Activated CD8-positive, alpha-beta memory T cell treated with anti-CD3 and anti-CD28 coated beads for 4 hours (primary cell): ENCODE measurements at places on chromosomes 12 and 14.

DNA sequence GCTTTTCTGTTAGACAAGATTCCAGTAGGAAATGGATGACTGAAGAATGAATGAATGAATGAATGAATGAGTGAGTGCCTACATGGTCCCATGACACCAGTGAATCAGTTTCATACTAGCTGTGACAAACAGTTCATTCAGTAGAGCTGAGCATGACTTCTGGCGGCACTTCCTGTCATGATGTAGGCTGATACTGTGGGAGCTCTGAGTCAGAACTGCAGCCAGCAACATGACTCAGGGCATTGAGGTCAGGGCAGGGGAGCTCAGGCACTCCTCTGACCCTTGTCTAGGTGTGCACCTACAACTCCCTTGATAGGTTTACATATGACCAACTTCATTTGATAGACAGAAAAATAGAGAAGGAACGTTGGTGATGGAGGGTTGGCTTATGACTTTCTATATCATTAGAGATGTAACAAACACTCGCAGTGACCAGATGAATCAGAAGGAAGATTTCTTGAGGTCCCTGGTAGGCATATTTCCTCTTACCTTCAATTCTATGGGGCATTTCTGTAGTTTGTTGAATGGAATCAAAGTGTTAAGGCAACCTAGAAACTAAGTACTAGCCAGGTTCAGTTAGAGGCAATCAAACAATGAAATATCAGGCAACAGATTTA lies 139.3 kb upstream of the ARHGAP5 start:
- peak; percentile 5 for DNase-seq

DNA sequence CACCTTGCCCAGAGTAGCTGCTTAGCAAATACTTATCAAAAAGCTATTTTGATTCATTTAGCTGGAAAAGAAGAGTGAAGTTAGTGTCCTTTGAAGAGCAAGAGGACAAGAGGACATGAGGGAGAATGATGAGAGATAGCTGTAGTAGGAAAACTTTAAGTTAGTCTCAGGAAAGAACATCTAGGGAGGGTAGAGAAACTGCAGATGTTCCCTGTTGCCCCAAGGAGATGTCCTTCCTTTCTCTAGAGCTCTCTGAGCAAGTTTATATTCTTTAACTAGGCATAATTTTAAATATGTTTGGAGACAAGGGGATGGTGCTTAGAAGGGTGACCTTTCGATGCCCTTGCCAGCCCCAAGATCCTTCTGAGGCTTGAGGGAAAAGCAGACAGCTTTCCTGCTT lies 529.1 kb upstream of the TBX3 start:
- DNase-seq, result no peak

GRCh38 chr14:103496776-103497175 lies 25.9 kb downstream of the CKB start:
- no peak for DNase-seq

- no peak for DNase-seq
Measured at GRCh38 chr12:85616201-85616600, 220.0 kb downstream of the RASSF9 start.

GRCh38 chr14:31243860-31244259 lies 36.3 kb upstream of the HECTD1 start:
- no peak for DNase-seq

DNA sequence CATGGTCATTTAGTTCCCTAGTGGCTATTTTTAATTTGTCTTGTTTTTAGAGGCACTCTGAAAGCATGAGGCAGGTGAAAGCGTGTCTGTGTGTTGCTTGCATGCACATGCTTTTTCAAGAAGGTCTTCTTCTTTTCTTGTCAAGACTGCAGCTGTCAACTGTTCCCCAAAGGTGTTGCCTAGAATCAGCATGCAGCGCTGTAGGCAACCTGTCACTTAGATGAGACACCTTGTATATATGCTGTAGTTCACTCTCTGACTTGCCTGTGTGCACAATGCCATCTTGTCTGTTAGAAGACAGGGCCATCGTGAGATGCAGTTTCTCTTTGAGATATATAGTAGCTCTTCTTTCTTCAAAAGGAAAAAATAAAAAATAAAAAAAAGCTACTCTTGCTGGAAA lies 885.7 kb downstream of the DIO2 start:
- DNase-seq, result no peak

- DNase-seq, result no peak
Measured at GRCh38 chr12:39122562-39123204, 217.3 kb upstream of the CPNE8 start.

- peak; percentile 57 for DNase-seq
Measured at GRCh38 chr14:65411656-65412031, 886 bp upstream of the FUT8 start.

DNA sequence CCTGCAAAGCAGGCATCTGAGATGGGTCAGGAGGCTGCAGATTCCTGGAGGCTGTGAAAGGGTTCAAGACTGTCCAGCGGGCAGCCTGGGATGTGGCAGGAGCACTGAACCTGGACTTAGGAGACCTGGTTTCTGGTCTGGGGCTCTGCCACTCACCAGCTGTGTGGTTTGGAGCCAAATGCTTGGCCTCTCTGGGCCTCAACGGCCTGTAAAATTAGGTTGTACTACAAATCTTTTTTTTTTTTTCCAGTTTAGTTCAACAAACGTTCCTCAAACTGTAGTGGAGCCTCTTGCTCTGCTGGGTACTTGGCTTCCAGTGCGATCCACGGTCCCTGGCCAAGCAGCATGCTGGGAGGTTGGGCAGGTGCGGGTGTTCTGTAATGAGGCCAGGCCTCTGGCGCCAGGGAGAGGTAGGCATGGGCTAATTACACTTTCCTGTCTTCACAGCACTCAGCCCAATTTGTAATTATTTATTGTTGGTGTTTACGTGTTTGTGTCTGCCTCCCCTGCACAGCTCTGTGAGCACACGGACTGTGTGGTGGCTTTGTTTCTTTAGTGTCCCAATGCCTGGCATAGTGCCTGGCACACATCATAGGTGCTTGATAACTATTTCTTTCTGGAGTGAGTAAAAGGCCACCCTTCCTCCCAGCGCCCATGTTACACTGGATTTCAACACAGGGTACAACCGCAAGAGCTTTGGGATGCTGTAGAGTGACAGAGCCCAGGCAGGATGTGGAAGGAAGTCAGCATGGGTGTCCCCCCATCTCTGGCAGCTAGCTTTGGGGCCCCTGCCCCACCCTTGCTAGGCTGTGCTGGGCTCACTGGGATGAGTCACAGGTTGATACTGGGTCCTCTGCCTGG lies 5.8 kb upstream of the KRT80 start:
- DNase-seq, result no peak

DNA sequence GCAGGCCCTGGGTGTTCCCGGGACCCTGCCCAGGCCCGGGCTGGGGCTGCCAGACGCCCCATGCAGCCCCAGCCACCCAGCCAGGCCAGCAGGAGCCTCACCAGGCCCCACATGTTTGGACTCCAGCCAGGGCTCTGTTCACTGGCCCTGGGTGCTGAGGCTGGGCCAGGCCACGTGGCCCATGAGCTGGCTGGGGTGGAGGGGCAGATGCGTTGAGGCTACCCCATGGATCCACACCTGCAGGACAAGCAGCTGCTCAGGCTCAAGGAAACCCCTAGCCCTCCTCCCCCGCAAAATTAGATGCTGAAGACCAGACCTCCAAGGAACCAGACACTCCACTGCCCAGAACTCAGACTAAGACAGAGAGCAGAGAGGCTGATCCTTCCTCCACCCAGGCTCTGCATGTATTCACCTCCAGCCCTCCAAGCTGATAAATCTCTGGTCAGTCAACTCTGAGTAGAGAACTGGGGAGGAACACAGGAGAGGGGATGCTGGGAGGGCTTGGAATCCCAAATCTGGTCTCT lies 1.6 kb downstream of the CDH24 start:
- DNase-seq, result no peak

GRCh38 chr12:48998497-48999353 lies 450 bp downstream of the DDN start:
- DNase-seq, result no peak

DNA sequence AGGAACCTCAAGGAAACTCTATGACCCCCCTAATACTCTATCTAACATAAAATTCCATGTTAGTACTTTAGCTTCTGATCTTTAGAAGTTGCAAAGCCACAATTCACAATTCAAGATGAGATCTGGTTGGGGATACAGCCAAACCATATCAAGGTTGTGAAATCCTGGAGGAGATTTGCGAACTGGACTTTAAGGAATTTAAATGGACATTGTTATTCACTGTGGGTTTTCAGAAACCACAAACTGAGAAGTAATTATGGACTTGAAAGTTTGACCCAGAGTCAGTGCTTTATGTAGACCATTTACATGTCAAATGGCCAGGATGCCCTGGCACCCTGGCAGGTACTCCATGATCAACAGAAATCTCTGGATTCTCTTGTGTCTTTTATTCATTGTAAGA lies 14.2 kb upstream of the CDKL1 start:
- DNase-seq, result no peak

GRCh38 chr12:5197131-5197530 lies 153.5 kb downstream of the KCNA5 start:
- DNase-seq, result no peak

GRCh38 chr12:130142736-130143135 lies 19.5 kb upstream of the FZD10 start:
- DNase-seq, result no peak

- no peak for DNase-seq
Measured at GRCh38 chr12:12725956-12726554, 8.9 kb downstream of the CDKN1B start.

DNA sequence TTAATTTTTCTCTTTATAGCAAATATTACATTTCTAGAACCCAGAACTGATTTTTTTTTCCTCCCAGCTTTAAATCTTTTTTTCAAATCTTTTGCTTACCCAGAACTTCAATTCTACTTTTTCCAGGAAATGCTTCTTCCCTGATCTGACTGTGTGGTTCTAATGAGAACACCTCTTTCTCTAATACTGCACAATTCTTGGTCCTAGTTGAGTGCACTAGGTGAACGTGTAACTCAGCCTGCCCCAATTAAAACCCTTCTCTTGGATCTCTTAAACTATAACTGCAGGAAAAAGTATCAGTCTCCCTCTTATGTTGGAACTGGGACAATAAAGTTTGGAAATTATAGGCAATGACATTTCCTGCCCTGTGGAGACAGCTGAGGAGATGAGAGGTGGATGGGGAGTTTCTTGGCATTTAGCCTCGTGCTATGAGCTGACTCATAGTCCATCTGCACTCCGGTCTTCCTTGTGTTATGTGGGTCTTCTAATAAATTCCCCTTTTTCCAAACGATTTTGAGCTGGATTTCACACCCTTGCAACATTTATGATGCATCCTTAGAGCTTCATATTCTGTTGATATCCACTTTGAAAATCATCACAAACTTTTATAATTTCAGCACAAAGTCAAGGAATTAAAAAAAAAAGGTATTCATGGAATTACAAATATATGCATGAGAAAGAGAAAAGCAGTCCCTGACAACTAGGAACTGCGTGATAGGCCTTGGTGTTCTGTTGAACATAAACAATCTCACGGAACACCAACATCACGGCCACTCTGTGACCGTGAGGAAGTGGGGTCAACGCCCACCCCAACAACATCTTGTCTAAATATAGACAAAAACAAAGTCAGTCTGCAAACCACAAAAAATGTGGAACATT lies 52.4 kb downstream of the BRMS1L start:
- no peak for DNase-seq

DNA sequence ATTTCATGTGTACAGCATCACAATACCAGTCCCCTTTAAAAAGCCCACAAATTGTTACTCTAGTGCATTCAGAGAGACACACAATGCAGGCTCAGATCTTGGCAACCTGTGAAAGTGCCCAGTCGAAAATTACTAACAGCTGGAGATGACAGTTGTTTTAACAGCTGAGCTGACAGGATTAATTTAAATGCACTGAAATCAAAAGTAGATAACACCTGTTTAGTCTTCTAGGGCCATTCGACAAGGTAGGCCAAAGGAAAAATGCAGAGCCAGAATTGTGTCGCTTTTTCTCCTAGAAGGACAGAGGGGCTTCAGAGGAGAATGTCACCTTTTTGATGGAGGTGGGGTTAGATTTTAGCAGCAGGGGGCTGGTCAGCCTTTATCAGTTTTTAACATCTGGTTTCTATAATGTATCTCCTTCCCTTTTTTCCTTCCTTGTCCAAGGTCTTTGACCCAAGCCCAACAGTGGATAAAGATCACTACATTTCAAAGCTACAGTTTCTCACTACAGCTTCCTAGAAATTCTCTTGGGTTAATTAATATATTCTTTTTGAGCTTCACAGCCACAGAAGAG lies 139.1 kb downstream of the SOX5 start:
- DNase-seq, result no peak

- no peak for DNase-seq
Measured at GRCh38 chr12:89685363-89685972, 23.2 kb downstream of the ATP2B1 start.

- no peak for DNase-seq
Measured at GRCh38 chr12:100221523-100221922, 20.9 kb downstream of the ACTR6 start.

DNA sequence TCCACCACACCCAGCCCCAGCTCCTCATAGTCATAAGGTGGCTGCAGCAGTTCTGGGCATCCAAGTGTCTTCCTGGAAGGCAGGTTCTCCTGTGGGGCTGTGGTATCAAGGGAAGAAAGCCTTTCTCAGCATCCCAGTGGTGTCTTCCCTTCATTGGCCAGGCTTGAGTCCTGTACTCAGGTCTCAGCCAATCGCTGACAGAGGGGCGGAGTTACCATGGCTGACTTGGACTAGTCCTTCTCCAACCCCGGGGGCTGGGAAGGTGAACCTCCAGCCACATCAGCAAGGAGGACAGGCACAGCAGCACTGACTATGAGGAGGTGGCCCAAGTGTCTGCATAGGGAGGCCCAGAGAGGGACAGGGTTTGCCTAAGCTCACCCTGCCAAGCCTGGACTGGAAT lies 64.0 kb upstream of the SLC24A4 start:
- no peak for DNase-seq

DNA sequence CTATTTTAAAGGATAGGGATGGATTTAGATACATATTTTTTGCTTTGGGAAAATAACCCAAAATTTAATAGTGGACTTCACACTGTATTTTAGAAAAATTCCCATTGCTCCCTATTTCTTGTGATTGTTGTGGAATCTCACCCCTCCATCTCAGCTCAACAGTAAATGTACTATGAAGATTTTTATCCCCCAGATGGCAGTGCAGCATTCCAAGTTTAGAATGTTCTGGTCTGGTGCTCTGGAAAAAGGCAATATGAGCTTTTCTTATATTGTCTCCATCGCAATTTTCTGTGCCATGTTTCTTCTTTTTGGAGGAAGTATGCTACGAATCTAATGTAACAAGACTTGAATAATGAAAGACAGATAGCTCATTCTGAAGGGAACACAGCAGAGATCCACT lies 471.7 kb upstream of the SYT1 start:
- no peak for DNase-seq

- DNase-seq, result no peak
Measured at GRCh38 chr12:108832208-108832607, 25.2 kb downstream of the SSH1 start.

DNA sequence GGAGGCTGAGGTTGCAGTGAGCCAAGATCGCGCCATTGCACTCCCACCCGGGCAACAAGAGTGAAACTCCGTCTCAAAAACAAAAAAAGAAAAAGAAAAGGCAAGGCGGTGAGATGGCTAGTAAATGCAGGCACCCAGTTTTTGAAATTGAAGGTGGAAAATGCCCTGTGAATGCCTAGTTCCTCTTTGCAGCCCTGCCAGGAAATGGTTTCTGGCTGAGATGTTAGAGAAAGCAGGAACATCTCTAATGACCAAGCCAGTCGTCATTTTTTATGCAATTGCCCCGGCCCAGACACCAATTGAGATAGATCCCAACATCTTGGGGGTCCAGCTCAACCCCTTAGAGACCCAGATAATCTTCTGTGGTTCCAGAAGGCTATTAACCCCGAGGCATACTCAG lies 17.0 kb downstream of the SLC8A3 start:
- DNase-seq, result no peak
